Activated B cell treated with CpG ODN at 0.5 μM for 24 hours (primary cell): ENCODE measurements at places on chromosomes 4 and X. TPM values are rescaled to one million over a fixed set of nuclear protein-coding genes. Genes with fewer than 3 reads are reported as not detected.
A peak's percentile ranks its signal among the peaks of the same experiment; 100 is the strongest.

Gene RHOXF1
- total RNA-seq, result not detected in 2 replicates

Gene HTT
- 239 and 242 TPM in 2 replicates for total RNA-seq

Gene TMEM154
- total RNA-seq, result 47.5 and 59.9 TPM in 2 replicates

Gene GAB1
- total RNA-seq, result 11.9 and 12.0 TPM in 2 replicates

Gene SATL1
- total RNA-seq, result not detected in 2 replicates

Gene LGI2
- total RNA-seq, result not detected in 2 replicates

Gene MAP7D2
- total RNA-seq, result 0.16 and 0.32 TPM in 2 replicates

Gene MORC4
- 3.7 and 4.1 TPM in 2 replicates for total RNA-seq

Gene MTMR8
- 4.3 and 4.7 TPM in 2 replicates for total RNA-seq

Gene EVC2
- 0.69 and 1.1 TPM in 2 replicates for total RNA-seq

Gene CYLC1
- total RNA-seq, result not detected in 2 replicates

Gene BTK
- total RNA-seq, result 193 and 219 TPM in 2 replicates

Gene BEX4
- 12.1 and 12.9 TPM in 2 replicates for total RNA-seq

Gene RAB39B
- total RNA-seq, result 7.9 and 8.1 TPM in 2 replicates

Gene TRIM75
- not detected in 2 replicates for total RNA-seq

- H3K4me3 ChIP-seq, result no peak overlapping the region
- no peak overlapping the region for H3K27ac ChIP-seq
- H3K27me3 ChIP-seq, result no peaks in the 10 kb centered on the region
- peaks cover 61% of the 10 kb centered on the region for H3K36me3 ChIP-seq
- no peak for DNase-seq
- no peaks in the 10 kb centered on the region for H3K4me1 ChIP-seq
Observed at GRCh38 chr4:99921174-99921573, 25.2 kb downstream of the DNAJB14 start.

DNA sequence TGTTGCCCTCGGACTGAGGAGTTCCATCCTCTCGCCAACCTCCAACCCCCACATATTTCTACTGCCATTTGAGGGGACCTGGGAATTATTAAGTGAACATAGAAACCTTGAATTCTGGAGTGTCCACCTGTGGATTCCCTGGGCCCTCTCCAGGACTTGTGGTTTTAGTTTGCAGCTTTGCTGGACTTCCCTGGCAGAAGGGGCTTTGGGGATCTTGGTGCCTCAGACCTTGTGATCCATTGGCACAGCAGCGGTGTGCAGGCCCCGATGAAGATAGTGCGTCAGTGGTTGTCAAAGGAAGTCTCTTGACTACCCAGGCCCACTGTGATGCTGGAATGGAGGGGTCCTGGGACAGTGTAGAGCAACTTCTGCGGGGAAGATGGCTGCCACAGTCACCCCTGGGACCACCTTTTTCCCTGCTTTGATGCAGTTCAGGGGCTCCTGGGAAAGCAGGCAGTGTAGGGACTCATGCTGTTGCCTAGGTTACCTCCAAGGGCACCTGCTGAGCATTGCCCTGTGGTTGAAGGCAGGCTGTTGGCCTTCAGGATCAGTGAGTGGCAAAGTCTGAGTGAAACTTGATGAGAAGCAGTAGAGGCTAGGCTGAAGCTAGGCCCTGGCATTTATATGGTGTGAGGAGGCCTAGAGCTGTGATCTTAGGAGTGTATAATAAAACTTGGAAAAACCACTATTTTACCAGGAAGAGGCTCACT lies 2.2 kb downstream of the SLC16A2 start:
- DNase-seq, result no peak
- no peak overlapping the region for H3K4me3 ChIP-seq
- peaks cover 13% of the 10 kb centered on the region for H3K27me3 ChIP-seq
- H3K27ac ChIP-seq, result no peak overlapping the region
- peaks cover 15% of the 10 kb centered on the region for H3K4me1 ChIP-seq

DNA sequence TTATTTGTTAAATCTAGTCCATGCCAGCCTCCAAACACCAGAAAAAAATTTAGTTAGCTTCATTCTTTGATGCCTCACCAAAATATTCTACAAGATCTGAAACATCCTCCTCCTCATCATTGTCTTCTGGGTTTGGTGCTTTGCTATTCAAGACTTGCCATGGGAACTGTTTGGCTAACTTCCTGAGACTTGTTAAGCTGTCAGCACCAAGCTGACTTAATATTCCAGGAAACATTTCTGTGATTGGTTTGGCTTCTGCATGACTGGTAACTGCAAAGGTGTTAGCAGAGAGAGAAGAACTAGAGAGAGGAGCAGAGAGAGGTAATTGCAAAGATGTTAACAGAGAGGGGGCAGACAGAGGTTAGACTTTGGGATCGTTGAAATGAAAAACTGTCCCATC lies 101.3 kb downstream of the PALLD start:
- H3K27ac ChIP-seq, result no peak overlapping the region
- H3K36me3 ChIP-seq, result no peaks in the 10 kb centered on the region
- DNase-seq, result no peak

DNA sequence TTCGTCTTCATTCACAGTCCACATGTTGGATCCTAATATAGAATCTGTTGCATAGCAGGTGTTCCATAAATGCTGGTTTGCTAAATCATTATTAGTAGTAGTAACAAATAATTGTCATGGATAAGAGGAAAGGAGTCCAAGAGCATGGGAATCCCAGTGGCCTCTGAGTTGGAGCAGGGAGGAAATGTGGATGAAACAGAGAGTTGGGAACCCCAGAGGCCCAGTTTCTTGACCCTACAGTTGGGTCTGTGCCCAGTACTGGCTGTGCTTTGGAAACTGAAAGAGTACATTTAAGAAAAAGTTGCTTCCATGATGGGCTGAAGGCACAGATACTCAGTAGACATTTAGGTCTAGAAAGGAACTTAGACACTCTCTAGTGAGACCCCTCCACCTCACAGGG lies 149.4 kb upstream of the PSAPL1 start:
- DNase-seq, result no peak
- no peak overlapping the region for H3K27ac ChIP-seq
- H3K4me1 ChIP-seq, result no peaks in the 10 kb centered on the region
- no peaks in the 10 kb centered on the region for H3K27me3 ChIP-seq

- H3K4me1 ChIP-seq, result peaks cover 9% of the 10 kb centered on the region
- no peaks in the 10 kb centered on the region for H3K27me3 ChIP-seq
- H3K27ac ChIP-seq, result no peak overlapping the region
- no peak for DNase-seq
- H3K36me3 ChIP-seq, result no peaks in the 10 kb centered on the region
- no peak overlapping the region for H3K4me3 ChIP-seq
Observed at GRCh38 chrX:133922390-133922771, 63.0 kb downstream of the GPC3 start.

- H3K4me3 ChIP-seq, result no peak overlapping the region
- no peaks in the 10 kb centered on the region for H3K4me1 ChIP-seq
- no peak overlapping the region for H3K27ac ChIP-seq
- no peak for DNase-seq
- H3K36me3 ChIP-seq, result no peaks in the 10 kb centered on the region
Observed at GRCh38 chr4:8319731-8320385, 50.3 kb downstream of the HTRA3 start.

GRCh38 chr4:94408549-94409374 lies 43.0 kb upstream of the PDLIM5 start:
- H3K36me3 ChIP-seq, result no peaks in the 10 kb centered on the region
- no peak overlapping the region for H3K4me3 ChIP-seq
- peaks cover 18% of the 10 kb centered on the region for H3K27me3 ChIP-seq
- H3K4me1 ChIP-seq, result no peaks in the 10 kb centered on the region

- no peaks in the 10 kb centered on the region for H3K36me3 ChIP-seq
- no peaks in the 10 kb centered on the region for H3K4me1 ChIP-seq
- H3K4me3 ChIP-seq, result no peak overlapping the region
- peaks cover 11% of the 10 kb centered on the region for H3K27me3 ChIP-seq
Observed at GRCh38 chr4:183729069-183729406, 69.9 kb downstream of the TRAPPC11 start.

DNA sequence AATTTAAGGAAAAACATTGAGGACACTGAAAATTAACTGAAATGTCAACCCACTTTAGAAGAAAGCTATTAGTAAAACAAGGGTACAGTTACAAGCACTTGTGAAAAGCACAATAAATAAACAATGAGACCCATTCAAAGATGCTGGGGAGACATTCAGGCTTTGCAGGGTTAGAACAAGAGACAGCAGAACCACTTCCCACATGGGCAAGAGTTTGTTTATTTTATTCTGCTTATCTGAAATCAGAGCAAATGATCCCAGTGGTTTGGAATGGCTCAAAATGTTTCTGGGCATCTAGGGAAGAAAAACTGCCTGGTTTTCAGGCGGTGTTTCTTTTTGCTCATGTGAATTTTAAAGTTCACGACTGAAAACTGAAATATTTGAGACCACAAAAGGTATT lies 42.4 kb downstream of the PPP3CA start:
- H3K27ac ChIP-seq, result no peak overlapping the region
- no peak overlapping the region for H3K4me3 ChIP-seq
- peaks cover 5% of the 10 kb centered on the region for H3K36me3 ChIP-seq

DNA sequence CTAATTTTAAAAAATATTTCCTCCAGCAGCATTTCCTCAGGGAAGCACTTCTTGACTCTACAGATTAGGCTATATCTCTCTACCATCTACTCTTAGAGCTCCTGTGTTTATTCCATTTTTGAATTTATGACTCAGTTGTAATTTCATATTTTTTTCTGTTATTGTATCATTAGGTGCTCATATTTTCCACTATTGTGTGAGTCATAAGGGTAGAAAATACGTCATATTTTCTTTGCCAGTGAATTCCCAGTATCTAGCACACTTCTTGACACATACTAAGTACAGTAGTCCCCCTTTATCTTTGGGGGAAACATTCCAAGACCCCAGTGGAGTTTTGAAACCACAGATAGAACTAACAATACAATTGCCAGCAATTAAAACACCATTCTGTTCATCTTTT lies 431.2 kb downstream of the GASK1B start:
- H3K36me3 ChIP-seq, result no peaks in the 10 kb centered on the region
- no peak overlapping the region for H3K27ac ChIP-seq
- no peak overlapping the region for H3K4me3 ChIP-seq

- no peak for DNase-seq
- no peak overlapping the region for H3K27ac ChIP-seq
- H3K36me3 ChIP-seq, result no peaks in the 10 kb centered on the region
- no peaks in the 10 kb centered on the region for H3K27me3 ChIP-seq
- H3K4me1 ChIP-seq, result no peaks in the 10 kb centered on the region
Observed at GRCh38 chr4:114423582-114423981, 175.0 kb upstream of the UGT8 start.

DNA sequence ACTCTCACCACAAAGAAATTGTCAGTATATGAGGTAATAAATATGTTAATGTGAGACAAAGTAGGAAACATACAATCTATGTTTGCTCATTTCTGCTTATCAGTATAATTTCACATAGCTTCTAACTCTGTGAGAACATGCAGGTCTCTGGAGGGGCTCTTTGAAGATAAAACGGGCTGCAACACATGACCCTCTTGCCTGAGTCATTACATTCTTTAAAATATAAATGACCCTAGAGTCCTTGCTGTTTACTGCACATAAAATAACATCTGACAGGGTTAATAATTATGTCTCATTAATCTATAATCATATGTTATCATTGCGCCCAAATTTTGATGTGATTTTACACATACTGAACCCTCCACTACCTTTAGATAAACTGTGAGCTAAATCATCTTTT lies 681.5 kb downstream of the ARAP2 start:
- H3K27ac ChIP-seq, result no peak overlapping the region
- no peak for DNase-seq
- H3K27me3 ChIP-seq, result no peaks in the 10 kb centered on the region
- no peak overlapping the region for H3K4me3 ChIP-seq

GRCh38 chr4:128803783-128804182 lies 5.7 kb upstream of the JADE1 start:
- no peak overlapping the region for H3K27ac ChIP-seq
- no peaks in the 10 kb centered on the region for H3K36me3 ChIP-seq
- H3K27me3 ChIP-seq, result no peaks in the 10 kb centered on the region

GRCh38 chr4:150173982-150174398 lies 95.7 kb downstream of the DCLK2 start:
- no peak overlapping the region for H3K4me3 ChIP-seq
- peaks cover 3% of the 10 kb centered on the region for H3K27me3 ChIP-seq
- no peaks in the 10 kb centered on the region for H3K36me3 ChIP-seq
- H3K4me1 ChIP-seq, result no peaks in the 10 kb centered on the region

DNA sequence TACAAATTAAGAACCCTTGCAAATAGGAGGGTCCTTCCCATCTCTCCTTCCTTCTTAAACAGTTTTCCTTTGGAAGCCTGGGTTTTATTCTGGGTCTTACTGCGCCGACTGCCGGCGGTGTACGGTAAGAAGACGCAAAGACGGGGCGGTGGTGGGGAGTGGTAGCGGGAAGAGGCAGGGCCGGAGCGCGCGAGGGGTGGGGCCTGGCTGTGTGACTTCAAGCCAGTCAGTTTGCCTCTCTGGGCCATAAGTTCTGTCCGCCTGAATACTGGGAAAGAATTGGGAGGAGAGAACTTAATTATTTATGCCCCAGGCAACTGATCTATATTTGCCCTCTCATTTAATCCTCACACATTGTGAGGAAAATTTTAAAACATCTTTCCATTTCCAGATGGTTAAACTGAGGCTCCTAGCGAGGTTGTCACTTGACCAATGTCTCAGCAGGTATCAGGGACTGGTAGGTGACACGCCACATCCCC lies 726 bp upstream of the KANTR start:
- peaks cover 3% of the 10 kb centered on the region for H3K36me3 ChIP-seq
- peak overlapping the region; percentile 85 for H3K27ac ChIP-seq
- H3K4me3 ChIP-seq, result peak overlapping the region; percentile 88
- H3K27me3 ChIP-seq, result no peaks in the 10 kb centered on the region
- peaks cover 27% of the 10 kb centered on the region for H3K4me1 ChIP-seq

GRCh38 chr4:76240236-76240635 lies 11.3 kb upstream of the FAM47E start:
- no peaks in the 10 kb centered on the region for H3K36me3 ChIP-seq

GRCh38 chr4:11223311-11223710 lies 205.4 kb downstream of the HS3ST1 start:
- H3K27ac ChIP-seq, result no peak overlapping the region
- H3K4me1 ChIP-seq, result no peaks in the 10 kb centered on the region
- no peak overlapping the region for H3K4me3 ChIP-seq
- peaks cover 2% of the 10 kb centered on the region for H3K27me3 ChIP-seq
- H3K36me3 ChIP-seq, result no peaks in the 10 kb centered on the region

GRCh38 chrX:3262901-3263300 lies 83.6 kb downstream of the MXRA5 start:
- no peak for DNase-seq
- no peak overlapping the region for H3K27ac ChIP-seq
- H3K36me3 ChIP-seq, result no peaks in the 10 kb centered on the region
- H3K4me3 ChIP-seq, result no peak overlapping the region
- no peaks in the 10 kb centered on the region for H3K27me3 ChIP-seq

- H3K27ac ChIP-seq, result peak overlapping the region; percentile 92
- no peak for DNase-seq
- no peaks in the 10 kb centered on the region for H3K36me3 ChIP-seq
Observed at GRCh38 chrX:13000301-13000811, 25.4 kb downstream of the TMSB4X start.

GRCh38 chrX:72052415-72053090 lies 79.2 kb downstream of the RTL5 start:
- H3K4me3 ChIP-seq, result no peak overlapping the region
- no peak for DNase-seq
- H3K27me3 ChIP-seq, result peaks cover 4% of the 10 kb centered on the region
- no peaks in the 10 kb centered on the region for H3K4me1 ChIP-seq
- H3K27ac ChIP-seq, result no peak overlapping the region
